ENCODE measurements at places on chromosomes 5 and 9. TPM values are rescaled to one million over a fixed set of nuclear protein-coding genes. Genes with fewer than 3 reads are reported as not detected.

The SLC22A4 gene
- total RNA-seq: 0.62 TPM

- peaks cover 21% of the 10 kb centered on the region for H3K36me3 ChIP-seq
- H3K4me3 ChIP-seq: peak overlapping the region; percentile 79
- H3K27ac ChIP-seq: peak overlapping the region; percentile 67
- DNase-seq: no peak
- no peaks in the 10 kb centered on the region for H3K27me3 ChIP-seq
Measured at GRCh38 chr5:69416180-69416579, 1.3 kb downstream of the MARVELD2 start.

DNA sequence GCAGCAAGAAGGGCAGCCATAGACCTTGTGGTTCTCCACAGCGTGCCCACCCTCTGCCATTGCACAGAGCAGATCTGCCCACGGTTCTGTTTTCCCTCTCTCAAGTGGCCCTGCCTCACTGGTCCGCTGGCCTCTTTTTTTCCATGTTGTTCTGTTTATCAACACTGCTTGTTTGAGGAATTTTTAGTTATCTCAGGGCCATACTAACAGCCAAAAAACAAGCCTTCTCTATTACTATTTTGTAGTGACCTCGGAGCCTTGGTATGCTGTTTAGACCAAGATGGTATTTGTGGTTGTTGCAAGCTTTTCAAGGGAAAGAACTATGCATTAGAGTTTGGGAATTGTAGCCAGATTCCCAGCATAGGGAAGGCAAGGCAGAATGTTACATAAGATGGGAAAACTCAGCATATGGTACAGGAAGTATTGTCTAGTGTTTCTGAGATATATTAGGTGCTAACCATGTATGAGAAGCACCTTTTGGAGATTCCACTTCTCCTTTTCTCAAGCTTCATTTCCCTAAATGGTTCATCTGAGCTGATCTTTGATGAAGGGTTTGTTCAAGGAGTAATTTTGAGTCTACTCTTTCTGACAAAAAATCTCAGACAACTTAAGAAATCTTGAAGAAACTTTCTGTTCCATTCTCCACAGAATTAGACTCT is 54.3 kb downstream of the NUP214 start:
- no peaks in the 10 kb centered on the region for H3K27me3 ChIP-seq
- peaks cover 81% of the 10 kb centered on the region for H3K36me3 ChIP-seq
- no peaks in the 10 kb centered on the region for H3K4me1 ChIP-seq
- H3K27ac ChIP-seq: no peak overlapping the region
- DNase-seq: no peak

DNA sequence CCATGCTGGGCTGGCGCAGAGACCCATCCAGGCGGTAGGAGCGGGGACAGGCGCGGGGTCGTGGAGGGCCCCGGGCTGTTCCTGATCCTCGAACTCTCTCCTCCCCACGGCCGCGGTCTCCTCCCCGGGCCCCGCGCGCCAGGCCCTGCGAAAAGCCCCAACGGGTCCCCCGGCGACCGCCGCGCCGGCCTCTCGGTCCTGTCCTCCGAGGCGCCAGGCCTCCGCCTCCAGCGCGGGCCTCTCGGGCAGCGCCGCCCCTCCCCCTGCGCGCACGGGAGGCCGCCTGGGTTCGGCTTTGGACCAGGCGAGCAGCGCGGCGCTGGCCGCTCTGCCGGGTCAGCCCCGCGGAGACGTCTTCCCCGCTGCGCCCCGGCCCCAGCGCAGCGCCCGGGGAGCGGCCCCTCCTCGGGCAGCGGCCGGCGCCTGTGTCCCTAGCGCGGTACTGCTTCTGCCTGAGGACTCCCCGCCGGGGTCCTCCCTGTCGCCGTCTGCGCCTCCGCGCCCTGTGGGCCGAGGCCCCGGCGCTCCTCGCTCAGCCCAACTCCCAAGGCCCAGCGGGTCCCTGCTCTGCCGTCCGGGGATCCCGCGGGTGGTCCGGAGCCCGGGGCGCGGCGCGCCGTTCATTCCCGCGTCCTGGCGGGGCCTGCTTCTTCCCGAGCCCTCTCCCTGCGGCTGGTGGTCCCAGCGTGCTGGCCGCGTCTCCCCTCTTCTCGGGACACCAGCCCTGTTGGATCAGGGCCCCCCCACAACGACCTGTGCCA is 13.4 kb downstream of the COL23A1 start:
- DNase-seq: no peak
- H3K4me3 ChIP-seq: no peak overlapping the region
- no peaks in the 10 kb centered on the region for H3K4me1 ChIP-seq

DNA sequence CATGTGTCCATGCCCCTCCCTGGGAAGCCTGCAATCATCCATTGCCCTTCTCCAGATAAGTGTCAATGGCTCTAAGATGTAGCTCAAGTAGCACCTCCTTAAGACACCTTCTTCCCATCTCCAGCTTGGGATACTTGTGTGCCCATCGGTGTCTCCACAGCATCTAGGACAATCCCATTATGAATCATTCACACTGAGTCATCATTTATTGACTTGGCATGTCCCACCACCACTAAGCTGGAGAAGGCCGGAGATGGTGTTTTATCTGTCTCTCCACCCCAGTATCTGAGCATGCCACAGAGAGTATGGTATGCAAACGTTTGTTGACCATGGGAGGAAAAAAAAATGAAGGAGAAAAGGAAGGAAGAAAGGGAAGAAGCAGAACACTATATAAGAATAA is 342.2 kb downstream of the TRIM32 start:
- DNase-seq: no peak
- H3K27ac ChIP-seq: no peak overlapping the region
- no peaks in the 10 kb centered on the region for H3K36me3 ChIP-seq
- H3K27me3 ChIP-seq: no peaks in the 10 kb centered on the region
- no peaks in the 10 kb centered on the region for H3K4me1 ChIP-seq
- no peak overlapping the region for H3K4me3 ChIP-seq

GRCh38 chr9:123401879-123402513 is 46.0 kb downstream of the CRB2 start:
- H3K27ac ChIP-seq: no peak overlapping the region
- H3K4me1 ChIP-seq: no peaks in the 10 kb centered on the region
- peaks cover 5% of the 10 kb centered on the region for H3K36me3 ChIP-seq
- no peak overlapping the region for H3K4me3 ChIP-seq

The GLRA1 gene
- not detected for total RNA-seq

GRCh38 chr5:150073677-150074076 is 12.7 kb downstream of the CSF1R start:
- no peak overlapping the region for H3K4me3 ChIP-seq
- DNase-seq: no peak
- H3K27me3 ChIP-seq: peaks cover 7% of the 10 kb centered on the region
- H3K4me1 ChIP-seq: peaks cover 18% of the 10 kb centered on the region
- H3K27ac ChIP-seq: no peak overlapping the region
- no peaks in the 10 kb centered on the region for H3K36me3 ChIP-seq

GRCh38 chr9:16294133-16294770 is 576.2 kb downstream of the BNC2 start:
- H3K36me3 ChIP-seq: no peaks in the 10 kb centered on the region
- no peak overlapping the region for H3K27ac ChIP-seq
- H3K4me1 ChIP-seq: no peaks in the 10 kb centered on the region
- no peak overlapping the region for H3K4me3 ChIP-seq

The SLC38A9 gene
- 36.0 TPM for total RNA-seq

The RNF180 gene
- total RNA-seq: 0.11 TPM

DNA sequence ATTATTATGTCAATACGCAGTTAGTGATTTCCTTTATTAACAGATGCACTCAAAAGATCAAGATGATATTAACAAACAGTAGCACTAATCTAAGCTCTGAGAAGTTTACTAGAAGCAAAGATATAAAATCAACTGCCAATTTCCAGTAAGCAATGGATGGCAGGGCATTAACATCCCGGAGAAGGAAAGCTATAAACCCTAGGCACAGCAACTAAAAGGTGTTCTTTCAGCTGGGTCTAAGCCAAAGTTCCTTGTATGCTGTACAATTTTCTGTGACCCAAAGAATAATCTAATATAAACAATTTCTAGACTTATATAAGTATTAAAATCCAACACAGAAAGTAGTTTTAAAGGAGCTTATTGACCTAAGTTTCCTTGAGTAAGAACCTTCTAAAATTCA is 39.4 kb downstream of the PJA2 start:
- no peaks in the 10 kb centered on the region for H3K4me1 ChIP-seq
- H3K4me3 ChIP-seq: no peak overlapping the region
- DNase-seq: no peak
- no peak overlapping the region for H3K27ac ChIP-seq
- H3K36me3 ChIP-seq: peaks cover 28% of the 10 kb centered on the region

- no peaks in the 10 kb centered on the region for H3K4me1 ChIP-seq
- no peaks in the 10 kb centered on the region for H3K36me3 ChIP-seq
- no peak for DNase-seq
Measured at GRCh38 chr5:107868650-107869409, 198.1 kb upstream of the EFNA5 start.

The NUDCD2 gene
- total RNA-seq: 39.2 TPM

All from HepG2 (cell line).